ENCODE measurements at places on chromosomes 5 and 9.

DNA sequence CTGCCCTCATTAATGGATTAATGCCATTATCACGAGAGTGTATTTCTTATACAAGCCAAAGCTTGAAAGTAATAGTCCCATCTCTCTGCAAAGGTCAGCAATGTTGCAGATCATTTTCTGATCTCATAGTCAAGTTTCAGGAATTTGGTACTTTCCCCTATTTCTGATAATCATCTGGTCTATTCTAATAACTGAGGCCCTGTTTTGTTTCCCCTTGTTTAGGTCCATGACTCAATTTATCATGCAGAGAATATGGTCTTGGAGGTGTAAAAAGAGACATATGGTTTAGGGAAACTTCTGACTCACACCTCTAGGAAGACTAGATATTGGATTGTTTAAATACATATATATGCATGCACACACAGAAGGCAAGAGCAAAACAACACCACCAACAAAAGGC, 339.3 kb upstream of the NUDT12 start:
- DNase-seq = no peak

GRCh38 chr9:23686257-23686656, 139.8 kb downstream of the ELAVL2 start:
- DNase-seq = no peak

DNA sequence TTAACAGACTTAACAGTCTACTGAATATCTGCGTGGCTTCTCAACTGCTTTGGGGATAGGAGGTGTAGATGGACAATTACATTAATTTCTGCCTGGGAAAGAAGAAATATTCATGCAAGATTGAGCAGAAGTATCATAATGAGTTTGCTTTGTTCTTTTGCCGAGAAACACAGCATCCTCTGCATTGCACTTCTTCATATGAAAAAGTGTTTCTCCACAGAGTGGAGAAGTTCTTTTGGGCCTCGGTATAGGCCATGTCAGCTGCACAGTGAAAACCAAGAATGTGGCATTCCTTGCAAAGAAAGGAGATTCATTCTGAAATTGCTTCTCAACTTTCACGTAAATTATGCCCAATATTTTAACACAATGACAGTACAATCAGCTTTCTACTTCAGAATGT, 17.6 kb upstream of the SNX2 start:
- DNase-seq = no peak

DNA sequence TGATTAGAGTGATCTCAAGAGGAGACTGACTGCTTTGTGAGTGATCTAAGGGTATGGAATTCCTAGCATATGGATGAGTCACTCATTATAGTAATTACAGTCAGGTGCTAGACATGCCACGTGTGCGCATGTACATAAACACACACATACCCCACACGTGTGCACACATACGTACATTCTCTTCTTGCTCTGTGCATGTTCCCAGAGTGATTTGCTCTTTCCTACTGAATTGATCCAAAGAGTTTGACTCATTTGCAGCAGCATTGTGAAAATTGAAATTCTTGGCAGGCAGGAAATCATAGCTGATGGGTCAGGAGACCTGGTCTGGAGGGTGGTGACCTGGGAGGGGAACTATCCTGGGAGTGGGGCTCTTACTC, 63.8 kb downstream of the ANGPTL2 start:
- DNase-seq = no peak

DNA sequence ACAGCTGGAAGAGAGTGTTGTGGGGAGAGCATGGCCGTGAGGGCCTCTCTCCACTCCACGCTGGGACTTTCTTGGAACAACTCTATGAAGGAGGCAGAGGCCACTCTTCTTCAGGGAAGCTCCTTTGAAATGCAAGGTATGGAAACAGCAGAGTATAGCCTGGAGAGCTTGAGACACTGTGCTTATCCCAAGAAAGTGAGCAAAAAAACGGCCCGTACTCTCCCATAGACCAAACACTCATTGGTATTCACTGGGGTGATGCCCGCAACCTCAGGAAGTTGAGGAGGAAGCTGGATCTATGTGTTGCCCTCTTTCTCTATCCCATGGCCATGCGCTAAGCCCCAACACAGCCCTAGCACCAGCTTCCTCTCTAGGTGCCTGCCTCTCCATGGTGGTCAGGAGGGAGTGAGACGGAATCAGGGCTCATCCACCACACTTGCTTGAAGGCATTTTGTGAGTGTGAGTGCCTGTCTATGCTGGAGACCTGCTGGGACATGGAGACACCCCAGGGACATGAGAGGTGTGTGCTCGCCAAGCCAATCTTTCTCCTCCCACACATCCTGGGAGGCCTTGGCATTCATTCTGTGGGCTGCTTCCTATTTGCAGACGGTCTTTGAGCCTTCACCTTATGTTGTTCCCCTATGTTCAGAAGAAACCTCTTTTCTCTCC, 616.6 kb downstream of the IRX1 start:
- no peak for DNase-seq

DNA sequence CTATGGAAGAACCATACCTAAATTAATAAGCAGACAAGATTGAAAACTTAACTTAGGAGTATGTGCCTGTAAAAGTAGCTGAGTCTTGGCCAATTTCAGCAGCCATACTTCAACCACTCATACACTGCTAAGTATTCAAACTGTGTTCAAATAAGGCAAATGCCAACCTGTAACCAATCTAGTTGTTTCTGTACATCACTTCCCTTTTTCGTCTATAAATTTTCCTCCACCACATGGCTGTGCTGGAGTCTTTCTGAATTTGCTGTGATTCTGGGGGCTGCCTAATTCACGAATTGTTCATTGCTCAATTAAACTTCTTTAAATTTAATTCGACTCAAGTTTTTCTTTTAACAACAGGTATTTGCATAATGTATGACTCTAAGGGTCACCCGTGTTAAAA, 184.4 kb downstream of the PLK2 start:
- DNase-seq = no peak

- peak; percentile 7 for DNase-seq
These were observed 157.0 kb downstream of the C9orf152 start for GRCh38 chr9:110050925-110051355.

DNA sequence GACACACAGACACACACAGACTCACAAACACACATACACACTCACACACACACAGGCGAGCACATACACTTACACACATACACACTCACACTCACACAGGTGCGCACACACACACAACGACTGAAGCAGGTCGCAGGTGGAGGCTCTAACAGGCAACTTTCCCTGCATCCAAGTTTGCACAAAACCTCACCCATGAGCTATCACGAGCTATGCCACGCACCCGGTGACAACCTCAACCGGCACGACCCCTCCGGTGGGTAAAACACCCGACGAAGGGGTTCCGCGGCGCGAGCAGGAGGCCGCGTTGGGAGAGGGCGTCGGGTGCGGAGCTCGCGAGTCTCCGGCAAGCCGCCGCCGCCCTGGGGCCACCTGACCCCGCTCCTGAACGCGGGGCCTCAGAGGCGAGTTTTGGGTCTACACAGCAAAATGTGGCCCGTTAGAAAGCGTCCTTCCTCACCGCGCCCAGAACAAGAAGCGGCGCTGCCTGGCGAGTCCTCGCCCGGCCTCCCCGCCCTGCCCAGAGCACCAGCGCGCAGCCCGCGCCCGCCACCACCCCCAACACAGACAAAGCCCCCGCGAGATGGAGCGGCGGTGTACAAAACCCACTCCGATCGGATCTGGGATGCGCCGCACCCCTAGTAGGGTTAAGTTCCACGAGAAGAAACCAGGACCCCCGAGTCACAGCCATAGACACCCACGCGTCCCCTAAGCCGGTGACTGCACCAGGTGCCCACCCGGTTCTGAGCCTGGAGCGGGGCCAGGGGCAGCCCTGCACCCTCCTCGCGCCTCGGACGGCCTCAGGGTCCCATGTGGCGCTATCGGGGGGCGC, 665 bp downstream of the SLC6A3 start:
- no peak for DNase-seq

Measured in CD4-positive, alpha-beta memory T cell (primary cell).